ENCODE measurements at places on chromosomes 4 and X. TPM values are rescaled to one million over a fixed set of nuclear protein-coding genes. Genes with fewer than 3 reads are reported as not detected.

- no peak for DNase-seq
Measured at GRCh38 chr4:87624698-87625097, 16.4 kb downstream of the DSPP start.

The BCOR gene
- 82.2 TPM for total RNA-seq

The MYOZ2 gene
- not detected for total RNA-seq

DNA sequence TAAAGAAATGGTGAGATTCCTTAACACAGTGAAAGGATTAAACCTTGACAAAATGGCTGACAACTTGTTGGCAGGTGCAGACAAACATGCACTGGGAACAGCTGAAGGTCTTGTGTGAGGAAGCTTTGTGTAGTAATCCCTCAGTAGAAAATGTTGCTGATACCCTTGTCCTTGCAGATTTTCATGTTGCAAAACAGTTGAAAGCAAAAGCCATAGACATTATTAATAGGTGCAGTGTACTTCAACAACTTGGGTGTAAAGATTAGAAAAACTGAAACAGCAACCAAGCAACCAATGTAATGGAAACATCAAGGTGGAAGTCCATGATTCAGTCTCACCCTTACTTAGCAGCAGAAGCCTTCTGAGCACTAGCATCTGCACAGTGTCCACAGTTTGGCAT is 29.8 kb downstream of the UGT2B7 start:
- no peak for DNase-seq

GRCh38 chrX:94329182-94329581 is 655.2 kb downstream of the FAM133A start:
- DNase-seq, result no peak

- no peak for DNase-seq
Measured at GRCh38 chrX:107482046-107482445, 32.6 kb downstream of the FRMPD3 start.

The MAGEA10 gene
- not detected for total RNA-seq

DNA sequence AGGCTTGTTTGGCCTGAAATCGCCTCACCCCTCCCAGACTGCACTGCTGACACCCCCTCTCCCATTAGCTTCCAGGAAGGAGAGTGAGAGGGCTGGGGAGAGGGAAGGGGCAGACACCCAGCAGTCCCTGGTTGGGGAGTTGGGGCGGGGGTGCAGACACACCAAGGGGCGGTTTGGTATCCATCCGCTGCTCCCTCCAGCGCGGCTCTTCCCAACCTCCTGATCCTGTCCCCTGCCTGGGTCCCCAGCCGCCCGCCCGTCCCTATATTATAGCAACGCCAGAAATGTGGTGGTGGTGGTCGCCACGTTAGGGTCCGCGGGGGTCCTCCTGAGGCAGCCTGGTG is 24.9 kb downstream of the GPRASP3 start:
- no peak for DNase-seq

GRCh38 chrX:111914398-111915090 is 38.6 kb downstream of the TRPC5OS start:
- no peak for DNase-seq

The AFM gene
- total RNA-seq, result not detected

The ZMAT1 gene
- 1.7 TPM for total RNA-seq

GRCh38 chrX:23334848-23335599 is at the start of gene PTCHD1:
TSS of gene PTCHD1 (plus strand) at chrX:23334849. CDS start at chrX:23334876, 27 bp downstream.
- DNase-seq, result no peak

DNA sequence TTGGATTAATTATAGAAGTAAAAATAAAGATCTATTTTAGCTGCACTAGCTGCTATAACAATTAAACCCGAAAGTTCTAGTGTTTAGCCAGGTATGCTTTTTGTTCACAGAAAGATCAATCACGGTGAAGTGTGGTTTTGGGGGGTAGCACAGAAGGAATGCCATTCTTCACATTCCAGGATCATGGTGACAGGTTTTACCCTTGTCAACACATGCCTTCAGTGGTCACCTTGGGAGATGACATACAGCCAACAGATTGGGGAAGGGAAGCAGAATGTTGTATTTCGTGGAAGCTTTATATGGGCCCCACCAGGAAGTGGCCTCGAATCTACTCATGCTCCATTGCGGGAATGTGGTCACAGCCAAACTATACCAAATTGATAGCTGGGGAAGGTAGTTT is 753.6 kb downstream of the RAPGEF2 start:
- no peak for DNase-seq

DNA sequence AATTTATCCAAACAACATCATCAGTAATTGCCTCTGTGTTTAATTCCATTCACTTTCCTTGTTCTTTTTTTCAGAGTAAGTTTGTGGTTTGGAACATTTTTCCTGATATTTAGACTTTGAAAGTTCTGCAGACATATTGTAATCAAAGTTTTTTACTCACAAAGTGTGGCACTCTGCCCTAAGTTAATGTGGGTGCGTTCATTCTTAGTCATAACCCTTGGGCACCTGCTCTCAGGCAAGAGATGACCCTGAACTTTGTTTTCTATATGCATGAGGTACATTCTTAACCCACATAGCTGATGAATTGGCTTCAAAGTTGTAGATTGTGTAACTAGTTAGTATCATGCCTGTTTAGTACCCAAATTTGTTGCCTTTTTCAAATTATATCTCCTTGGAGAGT is 424.3 kb downstream of the GRXCR1 start:
- DNase-seq, result no peak

The ODAPH gene
- total RNA-seq, result not detected

DNA sequence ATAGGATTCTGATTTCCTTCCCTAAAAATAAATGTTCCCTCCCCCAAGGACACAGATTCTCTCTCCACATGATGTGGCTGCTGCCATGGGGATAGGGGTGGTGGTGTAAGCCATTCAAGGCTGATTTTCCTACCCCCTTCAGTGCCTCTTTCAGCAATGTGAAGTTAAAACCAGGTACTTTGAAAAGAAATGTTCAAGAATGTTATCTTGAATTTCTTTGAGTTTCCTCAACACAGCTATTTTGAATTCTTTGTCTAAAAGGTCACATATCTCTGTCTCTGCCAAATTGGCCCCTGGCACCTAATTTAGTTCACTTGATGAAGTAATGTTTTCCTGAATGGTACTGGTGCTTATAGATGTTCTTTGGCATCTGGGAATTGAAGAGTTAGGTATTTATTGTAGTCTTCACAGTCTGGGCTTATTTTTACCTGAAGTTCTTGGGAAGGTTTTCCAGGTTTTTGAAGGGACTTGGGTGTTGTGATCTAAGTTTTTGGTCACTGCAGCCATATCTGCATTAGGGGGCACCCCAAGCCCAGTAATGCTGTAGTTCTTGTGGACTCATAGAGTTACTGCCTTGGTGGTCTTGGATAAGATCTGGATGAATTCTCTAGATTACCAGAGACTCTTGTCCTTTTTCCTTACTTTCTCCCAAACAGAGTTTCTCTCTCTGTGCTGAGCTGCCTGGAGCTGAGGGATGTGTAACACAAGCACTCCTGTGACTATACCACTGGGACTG is 7.6 kb upstream of the DIPK2B start:
- DNase-seq, result no peak

DNA sequence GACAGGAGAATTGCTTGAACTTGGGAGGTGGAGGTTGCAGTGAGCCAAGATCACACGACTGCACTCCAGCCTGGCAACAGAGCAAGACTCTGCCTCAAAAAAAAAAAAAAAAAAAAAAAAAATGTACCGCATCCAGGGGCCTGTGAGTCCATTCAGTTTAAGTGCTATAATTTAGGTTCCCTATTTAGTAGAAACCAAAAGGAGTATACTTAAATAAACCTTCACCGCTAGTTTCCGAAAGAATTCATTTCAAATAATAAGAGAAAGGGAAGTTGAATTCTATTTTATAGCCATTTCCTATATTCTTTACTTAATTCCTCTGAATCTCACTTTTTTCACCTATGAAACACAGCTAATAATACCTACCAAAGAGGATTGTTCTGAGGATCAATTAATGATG is 20.8 kb upstream of the LRBA start:
- DNase-seq, result no peak

The APLN gene
- total RNA-seq, result 0.39 TPM

DNA sequence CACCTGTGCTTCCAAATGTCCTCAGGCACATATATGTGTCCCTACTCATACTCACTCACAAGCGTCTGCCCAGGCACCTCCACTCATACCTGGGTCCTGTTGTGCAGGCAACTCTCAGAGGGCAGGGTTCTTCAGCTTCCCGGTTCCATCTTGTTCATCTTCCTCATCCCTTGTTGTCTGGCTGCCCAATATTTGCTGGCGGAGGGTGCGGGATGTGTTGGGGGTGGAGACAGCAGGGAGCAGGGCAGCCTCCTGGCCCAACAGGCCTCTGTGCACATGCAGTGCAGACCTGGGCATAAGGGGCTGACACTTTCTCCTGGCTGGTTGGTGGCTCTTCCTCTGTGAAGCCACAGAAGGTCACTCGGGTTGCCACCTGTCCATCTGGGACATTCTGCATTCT is 32.1 kb downstream of the NBDY start:
- no peak for DNase-seq

The MTMR8 gene
- 4.4 TPM for total RNA-seq

The ODAM gene
- not detected for total RNA-seq
